ENCODE measurements at places on chromosomes 11 and 22.
A peak's percentile ranks its signal among the peaks of the same experiment; 100 is the strongest.

DNA sequence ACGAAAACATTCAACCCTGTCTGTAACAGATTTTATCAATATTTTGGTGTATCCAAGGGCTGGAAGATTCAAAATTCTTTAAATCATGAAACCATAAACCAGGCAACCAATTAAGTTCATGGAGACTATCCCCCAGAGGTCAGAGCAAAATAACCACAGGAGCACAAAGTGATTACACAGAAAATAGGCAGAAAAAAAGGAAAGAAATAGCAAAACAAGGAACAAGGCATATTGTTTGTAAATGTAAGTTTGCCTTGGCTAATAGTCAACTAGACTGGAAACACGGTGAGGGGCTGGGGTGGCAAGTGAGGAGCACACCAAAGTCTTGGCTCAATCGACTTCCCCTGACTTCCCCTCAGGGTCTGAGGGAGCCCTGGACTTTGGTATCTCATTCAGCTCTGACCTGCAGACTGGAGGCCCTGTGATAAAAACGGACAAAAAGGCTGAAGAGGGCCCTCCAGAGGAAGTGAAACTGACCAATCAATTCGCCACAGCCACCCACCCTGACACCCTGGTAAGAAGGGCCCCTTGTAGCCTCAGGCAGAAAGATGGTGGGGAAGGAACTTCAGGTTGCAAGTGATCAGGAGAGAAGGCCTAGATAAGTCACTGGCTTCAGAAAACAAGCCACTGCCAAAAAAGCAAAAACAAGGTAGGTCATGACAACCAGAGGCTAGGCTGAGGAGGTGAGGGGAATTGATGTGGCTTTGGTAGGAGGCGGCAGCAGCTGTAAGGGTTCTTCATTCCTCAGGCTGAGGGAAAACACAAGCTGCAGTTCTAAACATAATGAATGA is 1.8 kb downstream of the SIK3 start:
- DNase-seq: no peak

DNA sequence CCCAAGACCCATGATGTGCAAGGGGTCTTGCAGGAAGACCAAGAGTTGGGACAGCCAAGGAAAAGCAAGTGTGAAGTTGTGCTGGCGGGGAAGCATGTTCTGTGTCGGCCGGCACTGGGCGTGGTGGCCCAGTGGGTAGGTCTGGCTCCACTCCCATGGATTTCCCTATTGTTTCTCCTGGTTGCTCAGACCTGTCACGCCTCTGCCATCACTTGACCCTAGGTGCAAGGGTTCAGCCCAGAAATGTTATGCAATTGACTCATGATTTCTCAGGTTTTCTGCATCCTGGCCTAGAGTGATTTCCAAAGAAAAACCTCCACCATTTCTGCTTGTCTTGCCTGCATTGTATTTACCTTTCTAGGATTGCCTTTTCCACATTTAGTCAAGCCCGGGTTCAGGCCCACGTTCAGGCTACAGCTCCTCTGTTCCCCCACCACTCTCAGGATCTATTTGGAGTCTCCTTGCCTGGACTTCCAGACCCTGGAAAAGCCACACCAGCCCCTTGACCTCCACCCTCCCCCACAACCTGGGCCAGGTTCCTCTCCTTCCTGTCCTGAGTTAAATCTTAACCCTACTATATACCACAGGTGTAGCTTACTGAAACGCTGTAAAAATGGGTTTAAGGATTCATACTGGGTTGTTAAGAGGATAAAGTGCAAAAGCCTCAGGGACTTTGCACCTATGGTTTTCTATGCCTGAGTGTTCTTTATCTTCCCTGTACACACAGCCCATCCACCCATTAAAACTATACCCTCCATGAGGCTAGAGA is 17.5 kb upstream of the FOLR1 start:
- no peak for DNase-seq

- DNase-seq: peak; percentile 100
Measured at GRCh38 chr11:119121008-119121810, at the start of gene HINFP. HINFP (plus strand) TSS chr11:119121580; CDS start chr11:119126945, 5,365 bp downstream.

DNA sequence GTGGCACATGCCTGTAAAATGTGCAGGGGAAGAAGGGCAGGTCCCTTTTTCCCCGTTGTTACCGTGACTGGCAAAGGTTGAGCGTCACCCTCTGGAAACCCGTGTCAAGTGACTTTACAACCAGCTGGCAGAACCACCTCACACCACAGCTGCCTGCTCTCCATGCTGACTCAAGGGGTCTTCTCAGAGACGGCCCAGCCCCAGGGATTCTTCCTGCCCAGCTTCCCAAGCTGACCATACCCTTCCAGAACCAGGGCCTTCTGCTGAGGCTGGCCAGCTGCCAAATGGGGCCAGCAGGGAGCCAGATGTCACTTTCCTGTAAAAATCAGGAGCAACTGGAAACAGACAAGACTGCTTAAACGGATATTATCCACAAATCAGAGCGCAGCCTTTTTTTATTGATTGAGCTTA is 6.3 kb downstream of the PC start:
- peak; percentile 43 for DNase-seq

DNA sequence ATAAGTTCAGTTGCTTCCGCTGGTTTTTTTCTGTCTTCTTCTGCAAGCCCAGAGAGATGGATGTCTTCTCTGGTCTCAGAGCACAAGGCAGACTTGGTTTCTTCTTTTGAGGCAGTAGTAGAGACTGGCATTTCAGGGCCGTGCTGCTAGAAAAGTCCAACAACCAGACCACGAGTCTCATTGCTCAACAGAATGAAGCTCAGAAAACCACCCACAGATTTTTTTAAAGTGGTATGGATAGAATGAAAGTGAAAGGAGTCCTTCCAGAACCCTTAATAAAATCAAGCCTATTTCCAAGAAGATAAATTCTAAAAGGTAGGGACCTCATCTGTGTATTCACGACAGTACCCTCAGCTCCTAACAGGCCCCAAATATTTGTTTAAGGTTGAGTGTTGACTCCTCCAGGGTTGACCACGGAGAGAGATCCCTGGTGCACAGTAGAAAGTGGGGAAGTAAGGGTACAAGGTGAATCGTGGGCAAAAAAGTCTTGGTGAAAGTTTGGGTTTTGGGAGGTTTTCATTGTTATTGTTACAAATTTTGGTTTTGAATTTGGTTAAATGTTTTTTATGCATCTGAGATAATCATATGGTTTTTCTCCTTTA is 43.6 kb upstream of the DDX6 start:
- DNase-seq: no peak

DNA sequence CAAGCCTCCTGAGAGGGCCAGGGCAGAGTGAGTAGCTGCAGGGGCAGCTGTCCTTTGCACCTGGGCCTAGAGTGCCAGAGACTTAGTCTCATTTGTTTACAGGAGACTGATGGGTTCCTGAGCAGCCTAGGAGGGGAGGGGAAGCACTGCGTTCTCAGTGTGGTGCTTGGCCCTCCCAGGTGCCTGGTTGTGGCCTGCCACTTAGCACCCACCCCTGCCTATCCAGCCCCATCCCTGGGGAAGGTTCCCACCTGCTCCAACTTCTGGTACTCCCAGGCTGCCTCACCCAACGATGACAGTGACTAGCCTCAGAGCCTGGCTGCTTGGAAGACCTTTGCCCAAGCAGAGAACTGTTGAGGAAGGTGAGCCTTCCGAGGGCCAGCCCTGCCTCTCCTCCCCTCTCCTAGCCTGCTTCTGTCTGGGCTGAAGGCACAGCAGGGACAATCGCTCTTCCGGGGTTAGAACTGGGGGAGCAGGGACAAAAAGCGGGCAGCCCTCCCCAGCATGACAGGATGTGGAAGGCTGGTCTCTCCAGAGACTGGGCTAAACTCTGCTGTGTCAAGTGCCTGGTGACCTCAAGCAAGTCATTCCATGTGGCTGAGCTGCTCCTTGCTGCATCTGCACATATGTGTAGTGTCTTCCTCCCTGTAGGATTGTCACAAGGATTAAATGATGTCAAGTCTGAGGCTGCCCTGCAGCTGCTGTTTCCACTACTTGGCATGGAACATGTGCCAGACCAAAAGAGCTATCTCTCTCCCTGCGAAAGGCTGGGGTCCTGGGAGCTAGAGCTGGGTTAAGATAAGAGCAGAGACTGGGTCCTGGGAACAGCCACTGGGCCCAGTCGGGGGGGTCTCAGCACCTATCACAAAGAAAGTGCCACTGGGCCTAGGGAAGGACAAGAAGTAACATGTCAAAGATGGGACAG is 9.9 kb downstream of the KCNQ1OT1 start:
- no peak for DNase-seq

DNA sequence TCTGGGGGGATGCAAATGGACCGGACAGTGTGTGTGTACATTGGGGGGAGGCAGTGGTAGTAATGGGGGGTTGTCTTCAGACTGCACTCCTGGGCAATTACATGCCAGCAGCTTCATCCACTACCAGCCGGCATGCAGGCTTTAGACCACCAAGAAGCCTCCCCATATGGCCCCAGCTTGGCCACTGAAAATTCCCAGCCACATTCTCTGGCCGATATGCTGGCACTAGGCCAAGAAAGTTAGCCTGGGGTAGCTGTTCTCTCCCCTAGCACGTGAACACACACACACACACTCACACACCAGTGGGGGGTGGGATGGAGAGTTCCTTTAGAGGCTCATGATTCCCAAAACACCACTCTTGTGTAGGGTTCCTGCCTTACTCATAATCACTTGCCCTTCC is 3.6 kb upstream of the ROBO3 start:
- no peak for DNase-seq

- DNase-seq: no peak
Measured at GRCh38 chr22:48819961-48820360, 1007.7 kb downstream of the BRD1 start.

DNA sequence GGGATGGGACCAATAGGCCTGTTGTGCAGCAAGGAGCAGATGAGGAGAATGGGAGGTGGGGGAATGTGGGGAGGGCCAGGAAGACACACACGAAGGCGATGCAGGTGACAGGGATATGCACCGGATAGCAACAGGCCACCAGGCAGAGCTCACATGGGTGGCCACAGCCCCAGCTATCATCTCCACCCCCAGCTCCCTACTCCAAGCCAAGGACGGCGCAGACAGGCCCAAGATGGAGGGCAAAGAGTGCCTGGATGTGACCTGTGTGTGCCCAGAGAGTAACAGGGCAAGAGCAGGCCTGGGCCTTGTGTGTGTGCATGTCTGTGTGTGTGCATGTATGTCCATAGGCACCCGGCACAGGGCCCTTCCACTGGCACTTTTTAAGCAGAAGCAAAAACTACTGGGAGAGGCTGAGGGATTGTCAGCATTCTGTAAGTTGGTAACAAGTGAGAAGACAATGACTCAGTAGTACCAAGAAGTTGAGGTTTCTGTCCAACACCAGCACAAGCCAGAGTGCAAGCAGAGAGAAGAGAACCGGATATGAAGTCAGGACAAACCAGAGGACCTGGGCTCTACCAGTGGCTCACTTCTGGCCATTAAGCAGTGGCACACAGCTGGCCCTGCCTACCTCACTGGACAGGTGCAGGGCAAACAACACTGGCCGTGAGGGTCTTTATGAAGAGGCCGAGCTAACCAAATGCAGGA is 36.4 kb downstream of the NRXN2 start:
- no peak for DNase-seq

DNA sequence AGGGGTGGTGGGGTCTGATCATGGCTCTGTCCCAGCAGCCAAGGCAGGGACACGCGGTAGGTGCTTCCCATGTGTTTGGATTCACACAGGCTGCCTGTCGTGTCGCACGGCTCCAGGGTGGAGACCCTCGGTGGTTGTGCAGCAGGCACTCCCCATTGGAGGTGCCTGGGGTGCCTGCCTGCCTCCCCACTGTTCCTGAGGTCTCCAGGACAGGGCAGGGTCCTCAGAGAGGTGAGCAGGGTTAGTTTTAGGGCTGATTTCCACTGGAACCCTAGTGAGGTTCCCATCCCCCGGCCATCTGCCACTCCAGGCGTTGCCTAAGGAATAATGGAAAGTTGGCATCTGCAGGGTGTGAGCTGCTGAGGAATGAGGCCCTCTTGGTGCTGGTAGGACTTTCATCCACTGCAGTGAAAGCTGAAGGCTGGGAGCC is 32.3 kb downstream of the OSBPL5 start:
- DNase-seq: no peak

GRCh38 chr11:22641559-22641958 is 15.9 kb upstream of the FANCF start:
- DNase-seq: no peak

GRCh38 chr22:38415046-38415445 is 40.0 kb downstream of the KCNJ4 start:
- no peak for DNase-seq

- no peak for DNase-seq
Measured at GRCh38 chr11:125470355-125470754, 25.7 kb downstream of the FEZ1 start.

DNA sequence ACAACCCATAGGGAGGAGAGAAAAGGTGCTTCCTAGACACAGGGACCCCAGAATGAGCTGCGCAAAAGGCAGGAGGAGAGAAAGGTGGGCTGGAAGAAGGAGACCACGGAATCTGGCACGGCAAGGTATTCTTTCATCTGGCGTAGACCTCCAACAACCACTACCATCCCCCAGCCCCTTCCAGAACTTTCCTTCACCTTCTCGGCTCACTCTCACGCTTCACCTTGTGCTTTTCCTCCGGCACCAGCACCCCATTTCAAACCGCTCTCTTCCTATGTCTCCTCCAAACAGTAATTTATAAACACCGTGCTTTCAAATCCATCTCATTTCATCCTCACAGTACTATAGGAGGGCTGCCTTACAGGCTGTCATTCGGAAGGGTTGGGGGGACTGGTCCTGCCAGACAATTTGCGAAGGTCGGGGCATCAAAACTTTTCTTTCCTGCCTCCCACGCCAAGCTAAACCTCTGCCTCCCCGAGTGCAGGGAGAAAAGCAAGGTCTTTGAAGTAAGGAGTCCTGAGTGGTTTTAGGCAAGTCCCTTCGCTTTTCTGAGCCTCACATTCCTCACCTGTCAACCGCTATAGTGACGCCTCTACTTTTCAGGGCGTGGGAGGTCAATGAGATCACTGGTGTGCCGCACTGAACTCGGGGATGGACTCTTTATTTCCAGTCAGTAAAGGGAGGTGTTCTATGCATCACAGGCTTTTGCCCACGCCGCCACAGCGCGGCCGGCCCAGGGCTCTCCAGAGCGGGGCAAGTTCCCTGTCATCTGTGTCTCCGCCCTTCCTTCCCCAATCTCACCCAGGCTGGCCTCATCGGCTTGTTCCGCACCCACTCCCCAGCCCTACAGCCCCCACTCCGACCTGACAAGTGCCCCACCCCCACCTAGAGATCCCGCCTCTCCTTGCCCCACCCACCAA is 800 bp downstream of the KCTD21 start:
- DNase-seq: no peak

DNA sequence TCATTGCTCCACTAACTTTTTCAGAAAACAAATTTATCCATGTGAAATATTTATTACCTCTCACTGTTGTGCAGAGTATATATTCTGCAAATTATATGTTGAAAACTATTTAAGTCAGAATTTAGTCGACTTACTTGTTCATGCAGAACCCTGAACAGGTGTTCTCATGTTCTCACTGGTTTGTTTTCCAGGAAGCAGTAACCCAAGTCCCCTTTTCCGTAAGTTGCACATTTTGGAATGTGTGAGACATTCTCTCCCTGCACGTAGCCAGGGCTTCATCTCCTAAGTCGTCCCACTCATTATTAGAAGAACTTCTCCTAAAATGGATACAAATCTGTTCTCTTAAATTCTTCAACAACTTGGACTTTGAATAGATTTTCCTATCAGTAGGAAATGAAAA is 524.9 kb downstream of the CNTN5 start:
- DNase-seq: no peak

Data from NCI-H1105 (cell line).